ENCODE measurements at places on chromosomes 1 and 21. TPM values are rescaled to one million over a fixed set of nuclear protein-coding genes. Genes with fewer than 3 reads are reported as not detected.

DNA sequence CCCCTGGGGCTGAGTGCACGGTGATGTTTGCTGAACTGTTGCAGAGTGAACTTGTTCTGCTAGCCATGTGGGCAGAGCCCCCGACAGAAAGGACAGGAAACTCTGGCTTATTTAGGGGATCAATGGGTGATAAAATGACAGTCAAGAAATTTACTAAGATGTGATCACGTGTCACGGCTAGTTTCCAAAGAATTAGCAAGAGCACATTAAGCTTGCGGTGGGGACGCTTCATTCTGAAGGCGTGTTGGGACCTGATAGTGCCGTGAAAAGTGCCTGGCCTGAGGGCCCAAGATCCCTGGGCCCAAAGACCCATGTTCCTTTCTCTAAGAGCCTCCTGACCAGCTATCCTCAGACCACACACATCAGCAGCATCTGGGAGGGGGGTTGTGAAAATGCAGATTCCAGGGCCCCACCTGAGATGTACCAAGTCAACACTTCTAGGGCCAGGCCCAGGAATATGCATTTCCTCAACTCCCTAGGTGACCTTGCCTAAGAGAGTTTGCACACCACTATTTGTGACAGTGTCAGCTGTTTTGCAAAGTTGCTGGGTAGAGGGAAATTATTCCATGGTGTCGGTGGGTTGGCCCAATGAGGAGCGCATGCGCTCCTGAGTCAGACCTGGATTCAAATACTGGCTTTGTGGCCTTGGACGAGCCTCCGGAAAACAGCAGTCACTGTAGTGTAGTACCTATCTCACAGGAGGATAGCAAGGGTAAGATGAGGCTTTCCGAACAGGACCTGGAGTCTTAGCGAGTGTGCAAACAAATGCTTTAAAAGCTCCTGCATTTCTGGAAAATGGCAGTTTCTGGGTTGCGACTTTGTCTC lies 77.5 kb downstream of the SPSB1 start:
- no peak for DNase-seq

The AKR7A3 gene
- total RNA-seq: 0.44 TPM

DNA sequence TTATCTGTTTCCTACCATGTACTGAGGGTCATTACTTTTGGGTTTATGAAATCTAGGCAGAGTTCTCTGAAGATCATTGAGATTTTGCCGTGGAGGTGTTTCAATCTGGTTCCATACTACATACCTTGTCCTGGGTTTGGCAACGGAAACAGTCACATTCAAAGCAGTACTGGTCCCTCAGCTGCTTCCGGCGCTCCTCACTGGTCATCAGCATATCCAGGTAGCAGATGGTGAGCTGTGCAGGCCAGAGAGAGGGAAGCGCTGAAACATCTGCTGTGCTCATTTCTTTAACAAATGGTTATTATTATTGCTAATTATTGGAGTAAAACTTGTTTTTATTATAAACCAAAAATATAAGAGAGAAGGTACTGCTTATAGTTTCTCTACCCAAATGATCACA lies 591.7 kb downstream of the SMYD3 start:
- DNase-seq: no peak

DNA sequence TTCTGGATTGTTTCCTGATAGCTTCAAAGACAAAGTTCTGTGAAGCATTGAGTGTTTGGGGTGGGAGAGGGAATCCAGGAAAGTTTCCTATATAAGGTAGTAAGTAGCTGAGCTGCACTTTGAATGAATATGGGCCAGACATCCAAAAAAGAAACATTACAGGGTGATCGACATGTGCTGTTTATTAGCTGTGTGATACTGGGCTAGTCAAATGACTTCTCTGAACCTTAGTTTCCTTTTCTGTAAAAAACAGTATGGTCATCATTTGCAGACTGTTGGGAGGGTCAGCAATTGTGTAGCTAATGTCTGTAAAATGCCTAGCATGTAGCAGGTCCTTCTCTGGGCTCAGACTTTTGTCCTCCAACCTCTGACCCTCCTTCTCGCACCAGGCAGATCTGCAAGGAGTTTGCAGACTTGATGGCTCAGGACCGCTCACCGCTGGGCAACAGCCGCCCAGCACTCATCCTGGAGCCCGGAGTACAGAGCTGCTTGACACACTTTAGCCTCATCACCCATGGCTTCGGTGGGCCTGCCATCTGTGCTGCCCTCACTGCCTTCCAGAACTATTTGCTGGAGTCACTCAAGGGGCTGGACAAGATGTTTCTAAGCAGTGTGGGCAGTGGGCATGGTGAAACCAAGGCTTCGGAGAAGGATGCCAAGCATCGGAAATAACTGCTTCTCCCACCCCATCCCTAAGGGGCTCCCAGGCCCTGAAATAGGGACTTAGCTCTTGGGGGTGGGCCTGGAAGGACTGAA lies 21.1 kb downstream of the TFAP2E start:
- no peak for DNase-seq

- no peak for DNase-seq
Observed at GRCh38 chr1:225479341-225479740, 51.5 kb upstream of the LBR start.

The DIO1 gene
- total RNA-seq: not detected

DNA sequence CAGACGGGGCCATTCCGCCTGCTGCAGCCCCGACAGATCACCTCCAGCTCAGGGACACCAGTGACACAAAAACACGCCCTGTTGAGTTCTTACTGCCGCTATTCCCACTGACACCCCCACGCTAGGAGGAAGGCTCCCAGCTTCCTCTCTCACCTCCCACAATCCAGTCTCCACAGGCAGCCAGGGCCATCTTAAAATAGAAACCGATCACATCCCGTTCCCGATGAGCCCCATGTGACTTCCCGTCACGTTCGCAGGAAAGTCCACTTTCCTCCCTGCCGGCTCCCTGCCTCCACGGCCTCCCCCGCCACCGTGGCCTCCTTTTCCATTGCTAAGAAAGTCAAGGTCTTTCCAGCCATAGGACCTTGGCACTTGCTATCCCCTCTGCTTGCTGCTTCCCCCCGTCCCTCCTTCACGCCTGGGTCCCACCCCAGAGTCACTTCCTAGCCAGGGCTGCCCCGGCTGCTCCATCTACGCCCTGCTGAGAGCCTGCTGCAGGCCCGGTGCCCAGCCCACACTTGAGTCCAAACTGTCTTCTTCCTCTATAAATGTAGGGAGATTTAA lies 24.0 kb upstream of the DDOST start:
- DNase-seq: no peak

GRCh38 chr1:246000638-246001015 lies 506.5 kb downstream of the SMYD3 start:
- DNase-seq: no peak

DNA sequence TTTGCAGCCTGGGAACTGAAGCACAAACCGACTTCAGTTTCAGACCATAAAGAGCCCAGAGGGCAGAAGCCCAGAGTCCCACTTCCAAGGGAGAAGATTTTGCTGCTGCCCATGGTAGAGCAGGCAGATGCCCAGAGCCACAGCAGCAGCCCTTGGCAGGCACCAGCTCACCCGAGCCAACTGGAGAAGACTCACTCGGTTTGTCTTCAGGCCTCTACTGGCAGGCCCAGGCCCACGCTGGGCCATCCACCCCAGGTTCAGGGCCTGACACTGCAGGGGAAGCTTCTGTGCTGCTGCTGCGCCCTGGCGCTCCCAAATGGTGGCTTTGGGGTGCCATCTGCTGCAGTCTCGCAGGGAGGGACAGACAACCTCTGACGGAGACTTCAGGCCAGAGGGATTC lies 33.3 kb downstream of the SLC66A1 start:
- no peak for DNase-seq

The LCE1A gene
- total RNA-seq: not detected

The RNF223 gene
- total RNA-seq: not detected

- no peak for DNase-seq
Observed at GRCh38 chr1:231973830-231974229, 347.2 kb downstream of the DISC1 start.

DNA sequence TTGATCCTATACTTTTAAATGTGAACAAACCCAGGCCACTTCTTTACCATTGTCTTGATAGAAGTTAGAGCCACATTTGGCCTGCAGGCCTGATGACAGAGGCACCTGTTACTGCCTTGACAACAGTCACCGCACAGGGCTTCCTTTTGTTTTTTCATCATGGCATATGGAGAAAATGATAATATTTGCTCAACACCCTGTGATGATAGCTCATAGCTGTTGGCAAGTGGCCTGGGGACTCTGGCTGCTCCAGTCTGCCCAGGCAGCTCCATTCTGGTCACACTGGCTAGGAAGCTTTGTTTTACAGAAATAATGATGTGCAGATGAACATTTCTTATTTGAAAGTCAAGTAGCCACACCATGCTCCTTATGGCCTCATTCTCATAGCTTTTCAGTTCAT lies 89.6 kb upstream of the GPR88 start:
- no peak for DNase-seq

The COL11A1 gene
- 1.7 TPM for total RNA-seq

The RHCE gene
- total RNA-seq: not detected

The ADAM15 gene
- 116 TPM for total RNA-seq

The CTSS gene
- 150 TPM for total RNA-seq

DNA sequence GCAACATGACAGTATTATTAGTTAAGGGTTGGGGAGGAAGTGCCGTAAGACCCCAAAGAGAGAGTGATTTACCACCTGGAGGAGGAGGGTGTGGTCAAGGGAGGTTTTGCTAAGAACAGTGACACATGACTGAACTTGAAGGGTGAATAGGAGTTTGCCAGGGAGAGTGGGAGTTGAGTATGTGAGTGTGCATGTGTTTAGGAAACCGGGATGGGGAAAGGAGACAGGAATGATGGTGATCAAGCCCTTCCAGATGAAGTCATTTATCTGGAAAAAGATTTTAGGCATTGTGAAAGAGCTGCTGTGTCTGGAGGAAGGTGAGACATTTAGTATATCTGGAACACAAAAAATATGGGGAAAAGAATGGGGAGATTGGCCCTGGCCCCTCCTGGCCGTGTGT lies 28.1 kb upstream of the IL10 start:
- DNase-seq: no peak

DNA sequence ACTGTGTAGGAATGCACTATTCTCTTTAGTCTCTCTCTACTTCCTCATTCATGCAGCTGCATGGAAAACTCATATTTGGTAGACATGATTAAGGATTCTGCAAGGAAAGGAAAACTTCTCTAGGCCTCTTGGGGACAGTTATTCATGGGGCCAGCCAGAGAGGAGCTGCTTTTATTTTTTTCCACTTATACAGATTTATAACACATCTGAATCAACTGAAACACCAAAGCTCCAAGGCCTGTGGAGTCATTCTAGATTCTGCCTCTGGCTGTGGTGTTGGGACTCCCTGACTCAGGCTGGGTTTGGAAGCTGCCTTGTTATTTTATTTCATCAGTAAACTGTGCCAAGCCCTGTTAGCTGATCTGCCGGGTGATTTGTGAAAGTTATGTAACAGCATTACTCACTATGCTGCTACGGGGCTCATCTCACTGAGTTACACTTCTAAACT lies 83.9 kb upstream of the EDEM3 start:
- no peak for DNase-seq

DNA sequence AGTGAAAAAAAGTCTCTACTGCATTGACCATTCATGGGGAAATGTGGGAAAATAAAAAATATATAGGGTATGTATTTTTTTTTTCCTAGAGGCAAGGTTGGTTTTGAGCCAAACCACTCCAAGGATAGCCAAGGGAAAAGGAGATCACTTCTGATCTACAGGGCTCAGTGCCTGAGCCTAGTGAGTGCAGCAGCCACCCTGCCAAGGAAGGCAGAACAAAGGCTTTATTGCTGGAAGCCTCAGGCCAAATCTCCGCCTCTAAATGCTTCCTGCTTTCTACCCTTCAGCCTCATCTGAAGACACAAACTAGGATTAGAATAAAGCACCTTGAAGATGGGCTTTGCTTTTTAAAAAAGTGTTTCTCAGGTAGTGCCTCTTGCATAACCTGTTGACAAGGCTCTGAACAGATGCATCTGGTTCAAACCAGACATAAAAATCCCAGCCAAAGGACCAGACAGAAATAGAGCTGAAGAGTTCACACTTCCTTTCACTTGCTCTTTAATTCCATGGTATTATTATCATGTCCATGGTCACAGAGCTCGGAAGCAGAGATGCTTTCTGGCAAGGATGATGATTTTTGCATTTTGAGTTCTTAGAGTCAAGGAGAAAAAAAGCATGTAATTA lies 10.5 kb downstream of the C1orf115 start:
- DNase-seq: no peak

DNA sequence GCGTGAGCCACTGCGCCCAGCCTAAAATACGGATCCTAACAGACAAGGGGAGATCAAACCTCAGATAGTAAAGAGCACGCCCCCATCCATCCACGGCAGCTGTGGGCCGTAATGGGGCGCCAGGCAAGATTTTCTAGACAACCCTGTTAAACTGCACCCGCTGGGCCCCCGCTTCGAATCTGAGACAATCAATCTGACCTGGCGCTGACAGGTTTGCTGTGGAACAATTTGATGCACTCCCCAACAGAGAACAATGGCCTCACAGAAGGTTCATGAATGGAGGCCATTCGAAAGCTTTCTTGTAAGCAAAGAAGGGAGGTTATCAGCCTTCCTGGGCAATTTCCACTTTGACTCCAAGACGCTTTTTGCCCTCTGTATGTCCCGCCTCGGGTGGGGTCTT lies 30.5 kb downstream of the CLSTN1 start:
- DNase-seq: no peak

The ANKRD34A gene
- total RNA-seq: 1.7 TPM

DNA sequence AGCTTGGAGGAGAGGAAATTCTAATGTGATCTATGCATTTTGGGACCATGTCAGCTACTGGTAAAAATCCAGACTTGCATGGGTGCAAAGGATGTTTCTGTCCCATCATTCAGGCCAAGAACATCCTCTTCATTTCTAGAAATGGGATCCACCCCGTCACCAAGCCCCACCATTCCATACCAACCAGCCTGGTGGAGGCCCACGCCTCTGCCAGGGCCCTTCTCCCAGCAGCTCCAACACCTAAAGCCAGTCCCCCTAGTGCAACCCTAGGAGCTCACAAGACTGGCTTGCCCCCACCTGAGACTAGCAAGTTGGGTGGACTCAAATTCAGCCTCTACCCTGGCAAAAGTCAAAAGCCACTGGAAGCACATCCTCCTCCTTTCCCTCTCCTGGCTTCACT lies 1.9 kb downstream of the ARHGEF11 start:
- no peak for DNase-seq

The TMEM200B gene
- total RNA-seq: 7.2 TPM

DNA sequence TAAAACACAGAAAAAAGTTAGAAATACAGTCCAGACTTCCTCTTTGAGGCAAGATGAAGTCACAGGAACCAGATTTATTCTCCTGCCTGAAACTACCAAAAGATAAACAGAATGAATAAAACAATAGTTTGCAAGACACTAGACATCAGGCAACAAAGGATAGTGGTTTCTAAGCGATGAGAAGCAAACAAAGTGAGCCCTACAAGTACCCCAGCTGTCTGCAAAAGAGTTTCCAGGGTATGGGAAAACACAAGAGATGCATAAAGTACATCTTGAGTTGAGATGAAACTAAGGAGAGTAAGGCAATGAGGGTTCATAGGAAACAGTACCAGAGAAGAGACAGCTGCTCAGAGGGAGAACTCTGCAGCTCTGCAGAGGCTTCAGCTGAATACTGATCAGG lies 83.3 kb upstream of the COL24A1 start:
- no peak for DNase-seq

The CELA3B gene
- total RNA-seq: not detected

The DTL gene
- 0.60 TPM for total RNA-seq

- DNase-seq: no peak
Observed at GRCh38 chr1:32336963-32337675, 1.1 kb upstream of the MARCKSL1 start.

The NES gene
- total RNA-seq: 33.1 TPM

Measured in omental fat pad (tissue), 4 donors.